ENCODE measurements at places on chromosomes 2 and 18.

DNA sequence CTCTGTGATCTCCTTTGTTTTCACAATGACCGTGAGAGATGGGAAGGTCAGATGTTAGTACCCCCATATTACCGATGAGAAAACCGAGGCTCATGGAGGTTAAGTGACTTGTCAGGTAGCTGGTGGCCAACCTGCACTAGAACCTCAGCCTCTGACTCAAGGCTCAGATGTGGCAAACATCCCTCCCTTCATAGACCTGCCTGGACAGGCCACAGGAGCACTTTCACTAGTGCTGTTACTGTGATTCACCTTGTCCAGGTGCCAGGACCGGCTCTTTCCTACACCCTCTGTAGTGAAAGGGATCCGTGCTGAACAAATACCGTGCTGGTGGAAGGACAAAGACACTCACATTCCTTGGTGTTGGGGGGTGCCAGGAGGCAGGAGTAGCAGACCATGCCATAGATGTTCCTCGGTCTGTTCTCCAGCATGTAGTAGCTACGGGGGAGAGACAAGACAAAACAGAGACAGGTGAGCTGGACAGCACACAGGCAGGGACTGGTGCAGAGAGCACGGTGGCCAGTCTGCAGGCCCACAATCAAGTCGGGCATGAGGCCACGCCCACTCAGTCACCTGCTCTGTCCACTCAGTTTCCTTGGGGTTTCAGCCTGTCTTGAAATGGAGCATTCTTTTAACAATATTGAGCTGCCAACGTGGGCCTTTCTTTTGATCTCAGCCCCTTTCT is 65.9 kb downstream of the EDAR start:
- H3K4me3 ChIP-seq: no peak overlapping the region
- no peaks in the 10 kb centered on the region for H3K36me3 ChIP-seq
- peaks cover 29% of the 10 kb centered on the region for H3K4me1 ChIP-seq

DNA sequence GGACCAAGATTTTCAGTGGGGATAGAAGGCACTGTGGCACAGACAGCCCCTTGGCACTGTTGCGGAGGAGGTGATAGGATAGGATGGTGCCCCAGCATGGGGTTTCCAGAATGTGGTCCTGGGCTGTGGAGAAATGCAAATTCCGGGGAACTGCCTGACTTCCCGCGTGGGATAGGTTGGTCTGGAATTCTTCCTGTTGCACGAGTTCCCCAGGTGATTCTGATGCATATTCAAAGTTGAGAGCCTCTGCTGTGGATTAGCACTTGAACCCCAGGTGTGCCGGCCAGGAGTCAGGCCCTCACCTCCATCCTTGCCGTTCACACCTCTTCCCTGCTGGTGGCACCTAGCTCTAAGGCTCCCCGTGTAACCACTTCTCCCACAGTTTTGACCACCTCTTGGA is 15.5 kb downstream of the NCK2 start:
- no peaks in the 10 kb centered on the region for H3K27me3 ChIP-seq
- peaks cover 9% of the 10 kb centered on the region for H3K36me3 ChIP-seq
- DNase-seq: no peak
- no peak overlapping the region for H3K4me3 ChIP-seq
- peaks cover 15% of the 10 kb centered on the region for H3K4me1 ChIP-seq

GRCh38 chr2:135802350-135802749 is 34.6 kb downstream of the LCT start:
- no peak overlapping the region for H3K4me3 ChIP-seq
- no peaks in the 10 kb centered on the region for H3K27me3 ChIP-seq
- H3K27ac ChIP-seq: no peak overlapping the region
- no peak for DNase-seq

- no peaks in the 10 kb centered on the region for H3K36me3 ChIP-seq
- DNase-seq: no peak
- H3K4me1 ChIP-seq: peaks cover 12% of the 10 kb centered on the region
- no peaks in the 10 kb centered on the region for H3K27me3 ChIP-seq
- no peak overlapping the region for H3K4me3 ChIP-seq
These were observed 88.5 kb downstream of the TGIF1 start for GRCh38 chr18:3538456-3538855.

GRCh38 chr2:213288913-213289700 is 4.8 kb downstream of the SPAG16 start:
- peaks cover 5% of the 10 kb centered on the region for H3K4me1 ChIP-seq
- H3K36me3 ChIP-seq: no peaks in the 10 kb centered on the region
- no peak overlapping the region for H3K27ac ChIP-seq
- no peak overlapping the region for H3K4me3 ChIP-seq
- no peak for DNase-seq
- no peaks in the 10 kb centered on the region for H3K27me3 ChIP-seq

All from keratinocyte (primary cell).